ENCODE measurements at places on chromosomes 5 and 9.

GRCh38 chr9:125608489-125609224 is 98.4 kb downstream of the MAPKAP1 start:
- no peak for DNase-seq

- no peak for DNase-seq
These were observed 26.4 kb upstream of the PUM3 start for GRCh38 chr9:2870340-2870739.

- no peak for DNase-seq
These were observed 200.0 kb downstream of the NR2F1-AS1 start for GRCh38 chr5:93381057-93381456.

GRCh38 chr5:81517462-81517861 is 123.5 kb upstream of the ACOT12 start:
- no peak for DNase-seq

- peak; percentile 24 for DNase-seq
These were observed 1.1 kb downstream of the CD14 start for GRCh38 chr5:140631831-140632365.

- DNase-seq = no peak
These were observed 1.5 kb downstream of the CLTA start for GRCh38 chr9:36192196-36192595.

- DNase-seq = no peak
These were observed 77.5 kb downstream of the GALNT10 start for GRCh38 chr5:154268073-154268472.

DNA sequence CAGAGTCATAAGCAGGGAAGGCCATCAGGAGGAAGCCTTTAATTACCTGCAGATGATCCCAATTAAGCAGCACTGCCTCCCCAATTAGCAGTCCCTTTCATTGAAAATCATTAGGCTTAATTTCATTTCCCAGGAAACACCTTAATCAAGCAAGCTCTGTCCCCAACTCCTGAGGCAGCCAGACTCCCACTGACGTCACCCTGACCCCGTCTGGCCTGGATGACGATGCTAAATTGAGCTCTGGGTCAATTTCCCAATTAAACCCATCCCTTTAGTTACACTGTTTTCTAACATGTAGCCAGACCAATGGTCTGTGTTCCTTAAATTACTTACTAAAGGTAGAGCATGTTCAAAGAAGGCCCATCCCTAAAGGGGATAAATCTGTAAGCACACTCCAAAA is 84.0 kb upstream of the SPOCK1 start:
- DNase-seq = no peak

Measured in stimulated activated CD4-positive, alpha-beta T cell treated with anti-CD3 and anti-CD28 coated beads, Interleukin-4, amount 100 ng/mL, for 4 hours (primary cell).